ENCODE measurements at places on chromosomes 5 and 9.

DNA sequence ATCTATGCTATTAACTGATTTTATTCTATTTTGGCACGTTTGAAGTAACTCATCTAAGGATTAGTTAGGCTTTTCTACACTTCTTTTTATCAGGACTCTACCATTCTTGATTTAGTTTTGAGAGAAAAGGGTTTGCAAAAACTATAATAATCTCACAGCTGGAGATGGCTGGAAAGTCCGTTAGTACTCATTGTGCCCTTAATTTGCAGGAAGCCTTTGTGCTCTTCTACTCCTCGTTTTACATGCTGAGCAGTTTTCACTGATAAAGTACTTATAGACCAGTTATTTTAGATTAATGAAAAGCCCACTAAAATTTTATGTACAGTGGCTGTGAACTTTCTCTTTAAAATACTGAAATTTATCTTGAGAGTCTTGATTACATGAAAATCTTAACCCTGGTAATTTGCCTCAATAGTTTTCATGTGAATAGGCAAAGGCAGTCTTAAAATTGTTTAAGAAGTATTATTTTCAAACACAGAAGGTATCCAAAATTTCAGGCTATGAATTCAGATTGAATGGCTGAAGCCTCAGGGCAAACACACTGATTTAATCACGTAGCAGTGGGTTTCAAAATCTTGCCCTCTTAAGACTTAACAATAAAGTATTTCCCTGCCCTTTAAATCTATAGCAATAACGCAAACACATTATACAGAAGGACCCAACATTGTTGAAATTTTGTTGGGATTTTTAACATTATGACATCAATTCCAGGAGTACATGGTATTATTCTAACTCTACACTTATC is 18.6 kb downstream of the MLLT3 start:
- DNase-seq: no peak

- DNase-seq: no peak
Observed at GRCh38 chr9:105511446-105511845, 46.5 kb upstream of the FKTN start.

- DNase-seq: no peak
Observed at GRCh38 chr9:69003051-69003450, 10.9 kb downstream of the PRKACG start.

DNA sequence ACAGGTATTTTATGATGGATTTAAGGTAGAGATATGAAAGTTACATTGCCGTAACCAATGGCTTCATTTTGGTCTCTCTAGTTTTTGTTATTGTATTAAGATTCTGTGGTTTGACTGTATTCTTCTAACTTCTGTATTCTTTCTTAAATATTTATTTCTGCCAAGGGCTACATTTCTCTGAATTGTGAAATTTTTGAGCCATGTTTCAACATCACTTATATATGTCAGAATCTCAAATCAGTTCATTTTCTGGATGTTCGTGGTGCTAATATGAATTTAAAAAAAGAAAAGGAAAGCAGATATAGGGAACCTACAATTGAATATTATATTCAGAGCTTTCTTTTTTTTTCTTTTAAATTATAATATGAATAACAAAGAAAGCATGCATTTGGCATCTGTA is 142.7 kb downstream of the ANXA1 start:
- DNase-seq: no peak

- no peak for DNase-seq
Observed at GRCh38 chr5:130868186-130868840, 296.7 kb downstream of the HINT1 start.
